Mucosa of gallbladder (tissue), 1 donor: ENCODE measurements at places on chromosomes 13 and 19.

- peak; percentile 97 for DNase-seq
These were observed 15.8 kb upstream of the ZNF43 start for GRCh38 chr19:21851596-21852345.

GRCh38 chr19:19704836-19705235 lies 28.1 kb downstream of the ZNF14 start:
- no peak for DNase-seq

- peak; percentile 63 for DNase-seq
These were observed 26.9 kb downstream of the GAS6 start for GRCh38 chr13:113836768-113837559.

GRCh38 chr19:20453425-20453935 lies 112.1 kb downstream of the ZNF737 start:
- DNase-seq = no peak

DNA sequence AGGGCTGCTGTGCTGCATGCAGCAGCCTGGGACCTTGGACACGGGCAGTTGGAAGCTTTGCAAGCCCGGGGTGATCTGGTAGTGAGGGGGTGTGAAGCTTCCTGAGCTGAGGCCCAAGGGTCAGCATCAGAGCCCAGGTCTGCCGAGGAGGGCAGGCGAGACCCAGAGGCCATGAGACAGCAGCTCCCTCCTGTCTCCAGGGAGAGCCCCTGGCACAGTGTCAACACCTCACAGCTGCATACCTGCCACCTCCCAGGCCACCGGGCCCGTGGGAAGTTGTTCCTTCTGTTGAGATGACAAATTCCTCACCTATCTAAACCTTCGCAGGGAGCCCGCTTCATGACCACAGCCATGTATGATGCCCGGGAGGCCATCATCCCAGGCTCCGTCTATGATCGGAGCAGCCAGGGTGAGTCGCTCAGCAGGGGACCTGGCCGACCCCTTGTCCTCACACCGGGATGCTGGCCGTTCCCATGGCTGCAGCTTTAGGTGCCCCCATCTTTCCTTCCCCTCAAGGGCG lies 32.1 kb downstream of the CERS1 start:
- no peak for DNase-seq

- no peak for DNase-seq
These were observed 40.4 kb downstream of the EDNRB start for GRCh38 chr13:77878190-77878589.

GRCh38 chr13:32645854-32646253 lies 59.6 kb downstream of the PDS5B start:
- no peak for DNase-seq

DNA sequence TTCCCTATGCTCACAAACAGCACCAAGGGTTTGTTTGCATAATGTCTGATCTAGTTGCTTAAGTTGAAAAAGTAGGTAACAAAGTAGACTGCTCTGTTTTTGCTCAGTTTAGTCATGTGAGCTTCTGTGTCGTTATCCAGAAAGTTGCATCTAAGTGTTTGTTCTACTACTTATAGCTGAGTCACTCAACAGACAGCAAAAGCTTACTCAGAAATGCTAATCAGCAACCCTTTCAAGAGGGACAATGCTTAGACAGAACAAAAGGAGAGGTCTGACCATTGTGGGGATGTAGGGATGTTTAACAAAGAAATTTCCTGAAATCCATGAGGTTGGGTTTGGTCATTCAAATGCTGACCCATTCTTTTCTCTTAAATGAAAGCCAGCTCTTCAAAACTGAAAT lies 106.4 kb downstream of the ATP8A2 start:
- DNase-seq = no peak

DNA sequence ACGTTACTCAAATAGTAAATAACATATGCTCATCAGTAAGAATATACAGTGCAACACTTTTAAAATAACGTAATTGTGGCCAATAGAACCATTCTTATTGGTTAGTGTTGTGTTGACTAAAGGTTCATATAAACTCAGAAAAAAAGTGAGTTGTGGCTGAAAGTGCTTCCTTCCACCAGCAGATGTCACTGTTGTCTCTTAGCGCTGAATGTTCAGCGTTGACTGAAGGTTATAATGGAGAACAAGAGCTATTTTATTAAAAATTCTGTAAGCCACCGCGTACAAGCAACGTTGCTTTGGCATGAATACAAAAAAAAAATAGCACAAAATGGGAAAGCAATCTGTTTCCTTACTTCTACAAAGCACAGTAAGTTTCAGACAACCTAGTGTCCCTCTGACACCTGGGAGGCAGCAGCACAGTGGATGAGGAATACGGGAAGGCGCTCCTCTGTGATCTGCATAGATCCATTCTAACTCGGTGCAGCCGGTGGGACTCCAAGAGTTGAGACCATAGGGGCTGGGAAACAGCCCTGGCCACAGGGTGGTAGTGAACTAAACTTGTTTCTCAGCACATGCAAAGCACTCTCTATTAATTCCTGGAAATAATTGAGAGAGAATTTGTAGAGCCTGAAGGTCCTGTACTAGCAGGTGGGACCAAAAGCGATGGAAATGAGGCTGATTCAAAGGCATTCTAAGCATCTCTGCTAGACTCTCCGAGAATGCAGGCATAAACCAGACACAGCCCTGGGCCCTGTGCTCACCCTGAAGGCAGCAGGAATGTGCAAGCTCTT lies 23.9 kb upstream of the OXGR1 start:
- peak; percentile 36 for DNase-seq

- no peak for DNase-seq
These were observed 248.3 kb downstream of the DCLK1 start for GRCh38 chr13:35882722-35883497.

DNA sequence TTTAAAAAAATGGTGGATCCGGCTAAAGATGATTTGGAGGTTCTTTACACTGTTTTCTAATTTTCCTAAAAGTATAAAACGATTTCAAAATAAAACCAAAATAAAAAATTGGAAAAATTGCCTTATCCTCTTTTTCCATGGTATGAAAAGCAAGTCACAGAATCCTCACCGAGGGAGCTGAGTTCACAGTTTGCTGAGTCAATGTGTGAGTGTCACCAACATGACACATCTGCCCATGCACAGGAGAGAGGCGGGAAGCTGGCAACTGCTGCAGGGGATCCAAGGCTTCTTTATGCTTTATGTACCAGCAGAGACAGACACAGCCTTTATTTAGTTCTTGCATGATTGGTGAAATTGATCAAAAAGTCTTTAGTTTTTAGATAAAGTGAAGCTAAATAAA lies 157.8 kb downstream of the TNFSF13B start:
- DNase-seq = no peak

DNA sequence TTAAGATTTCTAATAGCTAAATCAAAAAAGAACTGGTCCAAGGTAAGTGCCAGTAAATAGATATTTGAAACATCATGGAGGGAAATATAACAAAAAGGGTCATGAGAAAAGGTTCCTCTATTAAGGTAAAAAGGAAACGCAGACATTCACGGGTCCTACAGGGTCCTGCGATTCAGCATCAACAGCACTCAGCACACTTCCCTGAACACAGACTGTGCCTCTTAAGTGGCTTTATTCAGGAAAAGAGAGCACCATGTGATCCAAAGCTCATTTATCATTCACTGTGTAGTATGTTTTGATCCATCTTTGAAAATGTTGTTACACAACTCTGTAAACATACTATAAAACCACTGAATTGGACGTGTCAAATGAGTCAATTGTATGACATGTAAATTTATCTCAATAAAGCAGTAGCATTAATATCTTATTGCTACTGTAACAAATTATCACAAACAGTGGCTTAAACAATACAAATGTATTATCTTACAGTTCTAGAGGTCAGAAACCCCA lies 33.7 kb downstream of the CRYL1 start:
- DNase-seq = no peak

DNA sequence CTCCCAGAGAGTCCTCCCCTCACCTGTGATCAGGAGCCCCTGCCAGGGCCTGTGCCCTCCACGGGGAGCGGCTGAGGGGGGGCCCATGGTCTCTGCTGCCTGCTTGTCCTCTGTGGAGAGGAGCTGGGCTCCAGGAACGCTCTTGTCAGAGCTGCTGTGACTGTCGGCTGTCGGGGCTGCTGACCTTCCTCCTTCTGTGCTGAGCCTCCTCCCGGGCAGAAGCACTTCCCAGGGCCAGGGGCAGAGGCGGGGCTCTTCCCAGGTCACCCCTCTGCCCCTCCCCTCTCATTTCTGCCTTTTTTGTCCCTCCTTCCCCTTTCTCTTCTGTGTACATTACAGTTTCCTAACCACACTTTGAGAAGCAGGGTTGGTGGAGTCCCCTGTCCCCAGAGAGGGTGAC lies at the start of gene CEACAM4:
TSS of gene CEACAM4 (minus strand) at position 198 of the 400 bp plus-strand sequence. CDS start at position 87, 111 bp downstream.
- DNase-seq = no peak

- no peak for DNase-seq
These were observed 224.2 kb upstream of the MAB21L1 start for GRCh38 chr13:35700671-35701070.

GRCh38 chr13:110341445-110342244 lies 34.6 kb downstream of the COL4A2 start:
- DNase-seq = peak; percentile 53
